ENCODE measurements at places on chromosomes 16 and 17.

GRCh38 chr16:68444056-68444657 is 4.2 kb downstream of the SMPD3 start:
- DNase-seq = no peak

DNA sequence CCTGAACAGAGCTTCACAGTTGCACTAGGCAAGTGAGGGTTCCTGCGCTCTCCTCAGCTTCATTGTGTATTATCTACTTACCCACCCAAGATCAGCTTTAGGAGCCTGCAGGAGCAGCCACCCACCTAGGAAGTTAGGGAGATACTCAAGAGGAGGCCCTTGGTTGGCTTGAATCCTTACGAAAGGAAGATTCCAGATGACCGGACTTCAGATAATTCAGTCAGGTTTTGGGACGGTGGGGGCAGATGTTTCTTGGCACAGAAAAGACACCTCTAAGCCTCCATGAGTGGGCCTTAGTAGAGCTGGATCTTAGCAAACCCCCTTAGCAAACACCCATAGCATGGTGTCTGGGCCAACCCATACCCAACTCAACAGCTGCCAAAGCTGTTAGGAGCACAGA is 2.4 kb upstream of the CBFB start:
- DNase-seq = no peak

- no peak for DNase-seq
These were observed 88.0 kb upstream of the CREBBP start for GRCh38 chr16:3968551-3968950.

DNA sequence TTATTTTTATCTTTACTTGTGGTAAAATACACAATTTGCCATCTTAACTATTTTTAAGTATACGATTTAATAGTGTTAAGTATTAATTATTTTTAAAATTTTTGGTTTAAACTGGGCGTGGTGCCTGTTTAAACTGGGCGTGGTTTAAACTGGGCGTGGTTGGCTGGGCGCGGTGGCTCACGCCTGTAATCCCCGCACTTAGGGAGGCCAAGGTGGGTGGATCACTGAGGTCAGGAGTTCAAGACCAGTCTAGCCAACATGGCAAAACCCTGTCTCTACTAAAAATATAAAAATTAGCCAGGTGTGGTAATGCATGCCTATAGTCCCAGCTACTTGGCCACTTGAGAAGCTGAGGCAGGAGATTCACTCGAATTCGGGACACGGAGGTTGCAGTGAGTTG is 4.0 kb upstream of the CCDC43 start:
- DNase-seq = no peak

DNA sequence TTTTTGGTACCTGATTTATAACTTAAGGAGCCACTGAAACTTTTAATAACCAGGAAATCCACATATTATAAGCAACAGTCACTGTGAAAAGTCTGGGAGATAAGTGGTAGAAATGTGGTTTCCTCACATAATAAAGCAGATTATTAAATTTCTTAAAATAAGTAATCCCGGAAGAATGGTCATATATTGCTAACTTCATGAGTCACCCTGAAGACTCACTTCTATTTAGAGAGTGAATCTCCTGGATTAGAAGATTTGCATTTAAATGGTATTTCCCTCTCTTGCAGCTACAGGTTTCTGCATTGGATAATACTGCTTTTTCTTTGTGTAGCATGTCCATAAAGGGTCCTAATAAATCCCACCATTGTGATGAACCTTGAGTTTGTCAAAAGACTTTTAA is 1286.8 kb upstream of the CDH8 start:
- no peak for DNase-seq

DNA sequence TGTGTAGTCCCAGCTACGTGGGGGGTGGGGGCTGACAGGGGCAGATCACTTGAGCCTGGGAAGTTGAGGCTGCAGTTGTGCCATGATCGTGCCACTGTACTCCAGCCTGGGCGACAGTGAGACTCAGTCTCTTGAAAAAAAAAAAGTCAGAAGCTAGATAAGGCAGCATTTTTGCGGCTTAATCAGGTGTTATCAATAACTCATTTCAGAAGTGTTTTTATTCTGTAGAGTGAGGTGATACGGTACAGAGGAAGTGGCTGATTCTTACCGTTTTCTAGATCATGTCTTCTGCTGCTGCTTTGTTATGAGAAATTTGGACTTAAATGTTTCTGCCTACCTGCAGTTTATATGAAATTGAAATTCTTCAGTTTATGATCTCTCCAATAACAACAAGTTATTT is 18.6 kb downstream of the ZC3H18 start:
- no peak for DNase-seq

DNA sequence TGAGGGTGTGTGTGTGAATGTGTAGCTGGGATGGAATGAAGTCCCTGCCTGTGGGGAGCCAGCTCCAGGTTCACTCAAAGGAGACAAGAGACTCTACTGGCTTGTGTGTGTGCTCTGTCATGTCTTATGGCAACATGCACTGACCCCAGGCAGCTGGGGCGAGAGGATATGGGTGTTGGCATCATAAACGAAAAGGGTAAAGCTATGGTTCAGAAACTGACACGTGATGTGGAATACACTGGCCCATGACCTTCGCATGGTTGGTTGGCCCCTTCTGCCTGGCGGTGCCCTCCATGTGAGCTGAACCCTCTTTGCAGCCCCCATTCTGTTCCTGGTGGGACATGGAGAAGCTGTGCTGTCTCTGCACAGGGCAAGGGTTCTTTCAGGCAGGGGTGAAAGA is 21.9 kb downstream of the ZNF750 start:
- DNase-seq = no peak

DNA sequence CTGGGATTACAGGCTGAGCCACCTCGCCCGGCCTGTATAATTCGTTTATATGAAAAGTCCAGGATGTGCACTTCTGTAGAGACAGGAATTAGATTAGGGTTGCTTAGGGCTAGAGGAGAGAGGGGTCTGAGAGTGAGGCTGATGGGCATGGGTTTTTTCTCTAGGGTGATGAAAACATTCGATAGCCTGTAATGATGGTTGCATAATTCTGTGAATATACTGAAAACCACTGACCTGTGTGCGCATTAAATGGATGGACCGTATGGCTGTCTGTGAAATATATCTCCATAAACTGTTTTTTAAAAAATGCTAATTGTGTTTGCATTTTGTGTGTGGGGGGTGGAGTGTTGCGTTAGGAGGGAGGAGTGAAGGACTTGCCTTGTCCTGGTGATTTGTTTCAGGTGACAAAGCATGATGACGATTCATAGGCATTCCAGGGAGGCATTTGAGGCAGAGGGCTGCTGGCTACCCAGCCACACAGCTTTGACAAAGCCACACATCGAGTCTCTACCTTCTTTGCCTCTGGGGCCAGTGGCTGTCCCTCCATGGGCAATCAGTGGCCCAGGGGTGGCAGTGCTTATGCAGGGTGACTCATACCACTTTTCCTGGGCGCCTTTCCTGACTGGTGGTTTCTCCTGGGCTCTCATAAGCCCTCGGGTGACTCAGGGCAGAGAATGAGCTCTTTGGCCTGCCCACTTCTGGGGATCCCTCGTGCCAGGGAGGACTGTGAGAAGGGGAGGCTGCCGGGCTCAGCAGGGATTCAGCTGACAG is 148.5 kb upstream of the WSCD1 start:
- no peak for DNase-seq

DNA sequence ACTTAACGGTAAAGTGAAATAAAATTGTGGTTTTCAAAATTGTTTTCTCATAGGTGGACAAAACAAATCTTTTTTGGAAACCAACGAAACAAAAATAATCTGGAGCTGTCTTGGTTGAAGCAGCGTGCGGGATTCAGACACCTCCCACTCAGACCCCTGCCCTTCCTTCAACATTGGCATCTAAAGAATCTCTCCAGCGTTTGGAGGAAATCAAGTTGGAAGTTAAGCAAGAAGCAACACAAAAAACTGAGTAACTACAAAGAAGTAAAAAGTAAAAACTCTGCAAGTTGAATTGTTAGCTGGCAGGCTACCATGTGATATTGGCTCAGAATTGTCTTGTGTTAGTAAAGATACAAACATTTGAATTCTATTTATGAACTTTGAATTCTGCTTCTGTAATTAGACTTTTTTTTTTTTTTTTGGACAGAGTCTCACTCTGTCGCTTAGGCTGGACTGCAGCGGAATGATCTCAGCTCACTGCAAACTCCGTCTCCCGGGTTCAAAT is 361.0 kb upstream of the PMFBP1 start:
- DNase-seq = peak; percentile 9

DNA sequence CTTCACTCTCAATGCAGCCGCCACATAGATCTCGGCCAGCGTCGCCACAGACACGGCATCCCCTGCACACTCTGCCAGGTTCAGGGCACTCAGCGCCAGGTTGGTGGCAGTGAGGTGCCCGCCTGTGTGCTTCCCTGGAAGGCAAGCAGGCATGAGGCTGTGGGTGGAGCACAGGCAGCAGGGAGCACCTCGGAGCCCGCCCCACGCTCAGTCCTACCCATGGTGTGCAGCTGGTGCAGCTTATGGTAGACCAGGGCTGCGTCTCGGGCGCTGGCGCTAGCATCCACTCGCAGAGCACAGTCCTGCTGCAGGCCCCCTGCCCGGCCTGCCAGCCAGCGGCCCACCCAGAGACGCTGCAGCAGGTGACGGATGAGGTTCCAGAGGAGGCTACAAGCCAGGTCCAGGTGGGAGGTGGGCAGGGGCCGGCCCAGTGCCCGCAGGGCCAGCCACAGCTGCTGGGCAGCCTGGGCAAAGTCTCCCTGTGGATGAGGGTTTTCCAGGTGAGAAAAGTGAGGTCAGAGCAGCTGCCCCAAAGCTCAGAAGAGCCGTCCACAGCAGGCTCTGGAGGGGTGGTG is 20.5 kb downstream of the SREBF1 start:
- no peak for DNase-seq

GRCh38 chr16:29962344-29962994 is 590 bp downstream of the TMEM219 start:
- peak; percentile 45 for DNase-seq

DNA sequence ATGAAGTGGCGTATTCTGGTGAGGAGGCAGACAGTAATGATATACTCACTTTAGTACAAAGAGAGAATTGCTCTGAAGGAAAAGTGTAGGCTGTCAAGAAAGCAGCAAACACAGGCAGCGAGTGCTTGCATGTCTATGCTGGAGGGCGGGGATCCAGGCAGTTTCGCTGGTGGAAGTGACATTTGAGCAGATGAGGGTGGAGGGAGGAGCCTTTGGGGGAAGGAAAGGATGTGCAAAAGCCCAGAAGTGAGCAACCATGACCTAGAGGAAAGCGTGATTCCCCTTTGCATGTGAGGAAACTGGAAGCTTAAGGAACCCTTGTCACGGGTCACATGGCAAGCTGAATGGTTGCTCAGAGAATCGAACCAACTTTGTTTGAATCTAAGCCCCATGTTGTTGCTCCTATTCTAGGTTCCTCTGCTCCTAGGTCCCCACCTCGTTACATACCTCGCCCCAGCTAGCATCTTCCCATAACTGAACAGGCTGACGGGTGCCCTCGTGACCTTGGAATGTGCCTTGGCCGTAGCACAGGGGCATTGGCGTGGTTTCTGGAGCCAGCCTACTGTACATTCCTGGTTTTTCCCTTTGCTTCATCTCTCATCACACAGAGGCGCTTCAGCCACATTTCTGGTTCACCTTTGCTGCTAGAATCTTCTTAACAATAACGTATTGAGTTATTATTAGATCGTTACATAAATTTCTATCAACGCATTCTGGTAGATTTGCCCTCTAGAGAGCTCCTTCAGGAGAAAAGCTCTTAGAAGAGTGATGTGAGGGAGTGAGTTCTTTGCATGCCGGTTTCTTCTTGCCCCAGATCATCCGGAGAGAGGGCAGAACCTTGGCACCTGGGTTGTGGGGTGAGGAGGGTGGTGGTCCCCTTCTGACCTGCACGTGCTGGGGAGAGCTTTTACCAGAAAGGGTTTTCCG is 191.8 kb downstream of the SNX29 start:
- DNase-seq = no peak

GRCh38 chr16:4046221-4046620 is 70.0 kb downstream of the ADCY9 start:
- DNase-seq = no peak

- no peak for DNase-seq
These were observed 12.7 kb downstream of the LGALS3BP start for GRCh38 chr17:78966910-78967600.

GRCh38 chr16:79042886-79043285 is 557.7 kb downstream of the MAF start:
- no peak for DNase-seq
